Kidney (tissue), 22 donors: ENCODE measurements at places on chromosomes 7 and 10. TPM values are rescaled to one million over a fixed set of nuclear protein-coding genes. Genes with fewer than 3 reads are reported as not detected.
A peak's percentile ranks its signal among the peaks of the same experiment; 100 is the strongest.

Gene ABCC2
- total RNA-seq: 2.3 TPM

Gene PLA2G12B
- 0.66 TPM for total RNA-seq

Gene CYP3A7
- total RNA-seq: not detected

Gene IFT22
- total RNA-seq: 42.5 TPM

Gene TUBAL3
- total RNA-seq: 0.44 TPM

Gene LRRD1
- total RNA-seq: 0.25 TPM

Gene TMEM229A
- not detected for total RNA-seq

Gene NEUROD6
- not detected for total RNA-seq

Gene LGI1
- not detected for total RNA-seq

Gene OR2A42
- total RNA-seq: 0.06 TPM

Gene FOXI2
- 1.1 TPM for total RNA-seq

- DNase-seq: no peak
- H3K4me1 ChIP-seq: peaks cover 34% of the 10 kb centered on the region
- peaks cover 2% of the 10 kb centered on the region for H3K36me3 ChIP-seq
- no peaks in the 10 kb centered on the region for H3K27me3 ChIP-seq
Observed at GRCh38 chr10:104317726-104318299, 20.5 kb downstream of the ITPRIP start.

DNA sequence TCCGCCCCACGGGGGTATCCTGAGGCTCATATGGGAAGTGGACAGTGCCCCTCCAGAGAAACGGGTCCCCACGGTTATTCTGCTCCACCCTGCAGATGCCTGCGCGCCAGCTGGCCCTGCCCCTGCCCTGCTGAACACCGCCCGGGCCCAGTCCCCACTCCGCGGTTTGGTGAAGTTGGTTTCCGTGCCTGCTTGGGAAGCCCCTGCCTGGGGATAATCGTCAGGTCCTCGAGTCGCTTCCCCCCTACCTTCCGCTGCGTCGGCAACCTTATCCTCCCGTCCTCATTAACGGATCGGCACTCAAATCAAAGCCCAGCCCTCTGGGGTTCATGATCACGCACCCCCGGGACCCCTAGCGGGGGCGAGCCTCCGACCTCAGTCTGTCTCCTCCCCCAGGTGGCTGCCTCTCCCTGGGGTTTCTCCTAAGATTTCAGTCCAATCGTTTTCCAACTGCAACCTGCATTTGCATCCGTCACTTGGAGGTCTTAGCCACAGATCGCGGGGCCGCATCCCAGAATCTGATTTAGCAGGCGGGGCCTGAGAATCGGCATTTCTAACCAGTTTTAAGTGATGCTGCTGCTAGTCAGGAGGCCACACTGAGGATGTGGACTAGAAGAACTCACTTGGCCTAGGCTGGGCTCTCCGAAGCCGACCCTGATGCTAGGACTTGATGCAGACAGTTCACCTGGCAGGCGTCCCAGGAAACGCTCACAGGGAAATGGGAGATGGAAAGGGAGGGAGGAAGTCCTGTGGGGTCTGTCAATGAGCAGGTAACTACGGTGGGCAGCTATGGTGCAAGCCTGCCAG is 27.6 kb downstream of the WDR86 start:
- H3K4me3 ChIP-seq: peak overlapping the region; percentile 9
- H3K36me3 ChIP-seq: no peaks in the 10 kb centered on the region
- no peak overlapping the region for H3K27ac ChIP-seq
- H3K4me1 ChIP-seq: no peaks in the 10 kb centered on the region

DNA sequence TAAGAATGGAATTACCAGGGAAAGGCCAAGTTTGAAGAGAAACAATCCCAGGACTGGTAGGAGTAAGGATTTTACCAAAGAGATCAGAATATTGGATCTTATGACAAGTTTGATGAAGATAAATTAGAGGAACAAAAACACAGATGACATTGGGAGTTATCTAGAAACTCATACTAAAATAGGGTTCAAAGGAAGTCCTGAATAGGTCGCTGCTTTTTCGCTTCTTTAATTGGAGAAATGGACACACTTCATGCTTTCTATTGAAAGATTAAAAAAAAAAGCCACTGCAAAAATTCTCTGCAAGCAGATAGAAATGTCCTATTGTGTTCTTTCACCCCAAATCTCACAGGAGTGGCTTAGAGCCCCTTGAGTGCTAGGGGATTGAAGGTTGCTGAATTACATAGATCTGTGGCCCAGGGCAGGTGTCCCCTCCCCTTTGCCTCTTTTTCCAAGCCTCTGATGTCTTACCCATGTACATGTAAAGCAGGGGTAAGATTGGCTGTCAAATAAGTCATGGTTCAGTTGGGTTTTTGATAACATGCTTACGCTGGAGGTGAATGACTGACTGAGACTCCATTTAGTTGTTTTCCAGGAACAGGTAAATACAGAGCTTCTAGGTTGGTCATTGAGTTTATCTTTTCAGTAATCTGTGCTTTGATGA is 152.0 kb downstream of the OR13A1 start:
- DNase-seq: no peak
- H3K27me3 ChIP-seq: no peaks in the 10 kb centered on the region
- H3K27ac ChIP-seq: no peak overlapping the region
- H3K4me3 ChIP-seq: no peak overlapping the region

GRCh38 chr7:26192485-26193087 is 8.0 kb downstream of the HNRNPA2B1 start:
- H3K27me3 ChIP-seq: no peaks in the 10 kb centered on the region
- peaks cover 26% of the 10 kb centered on the region for H3K4me1 ChIP-seq
- H3K4me3 ChIP-seq: no peak overlapping the region
- H3K27ac ChIP-seq: no peak overlapping the region
- peaks cover 61% of the 10 kb centered on the region for H3K36me3 ChIP-seq

- no peak overlapping the region for H3K27ac ChIP-seq
- no peaks in the 10 kb centered on the region for H3K27me3 ChIP-seq
- no peaks in the 10 kb centered on the region for H3K36me3 ChIP-seq
- H3K4me1 ChIP-seq: peaks cover 2% of the 10 kb centered on the region
Observed at GRCh38 chr7:66355756-66356155, 150.6 kb downstream of the TPST1 start.

- peaks cover 8% of the 10 kb centered on the region for H3K4me1 ChIP-seq
- peak within 1 kb of the TSS; percentile 95 for H3K27ac ChIP-seq
- H3K4me3 ChIP-seq: peak within 1 kb of the TSS; percentile 64
- peak; percentile 74 for DNase-seq
- H3K27me3 ChIP-seq: peaks cover 13% of the 10 kb centered on the region
- peaks cover 2% of the 10 kb centered on the region for H3K36me3 ChIP-seq
Observed at GRCh38 chr10:89535171-89536012, at the start of gene SLC16A12. SLC16A12 (minus strand) TSS chr10:89535594; CDS start chr10:89462578, 73,016 bp downstream.

GRCh38 chr7:49089717-49090116 is 165.4 kb downstream of the CDC14C start:
- no peaks in the 10 kb centered on the region for H3K36me3 ChIP-seq
- no peaks in the 10 kb centered on the region for H3K27me3 ChIP-seq
- H3K27ac ChIP-seq: no peak overlapping the region
- no peak for DNase-seq
- H3K4me1 ChIP-seq: no peaks in the 10 kb centered on the region

GRCh38 chr7:83429493-83429892 is 219.4 kb downstream of the SEMA3E start:
- H3K36me3 ChIP-seq: no peaks in the 10 kb centered on the region
- no peak overlapping the region for H3K4me3 ChIP-seq
- H3K27me3 ChIP-seq: no peaks in the 10 kb centered on the region
- H3K4me1 ChIP-seq: no peaks in the 10 kb centered on the region

- H3K4me1 ChIP-seq: no peaks in the 10 kb centered on the region
- H3K27ac ChIP-seq: no peak overlapping the region
- peaks cover 9% of the 10 kb centered on the region for H3K27me3 ChIP-seq
- H3K36me3 ChIP-seq: no peaks in the 10 kb centered on the region
Observed at GRCh38 chr7:157580324-157580723, 243.5 kb downstream of the DNAJB6 start.

- no peak overlapping the region for H3K27ac ChIP-seq
- no peak overlapping the region for H3K4me3 ChIP-seq
- peaks cover 2% of the 10 kb centered on the region for H3K27me3 ChIP-seq
- no peaks in the 10 kb centered on the region for H3K4me1 ChIP-seq
- no peaks in the 10 kb centered on the region for H3K36me3 ChIP-seq
Observed at GRCh38 chr10:7507887-7508726, 97.3 kb upstream of the SFMBT2 start.

GRCh38 chr10:128481152-128481840 is 355.1 kb upstream of the MKI67 start:
- H3K27ac ChIP-seq: no peak overlapping the region
- no peaks in the 10 kb centered on the region for H3K36me3 ChIP-seq
- H3K4me3 ChIP-seq: no peak overlapping the region
- no peaks in the 10 kb centered on the region for H3K4me1 ChIP-seq
- DNase-seq: peak; percentile 52

DNA sequence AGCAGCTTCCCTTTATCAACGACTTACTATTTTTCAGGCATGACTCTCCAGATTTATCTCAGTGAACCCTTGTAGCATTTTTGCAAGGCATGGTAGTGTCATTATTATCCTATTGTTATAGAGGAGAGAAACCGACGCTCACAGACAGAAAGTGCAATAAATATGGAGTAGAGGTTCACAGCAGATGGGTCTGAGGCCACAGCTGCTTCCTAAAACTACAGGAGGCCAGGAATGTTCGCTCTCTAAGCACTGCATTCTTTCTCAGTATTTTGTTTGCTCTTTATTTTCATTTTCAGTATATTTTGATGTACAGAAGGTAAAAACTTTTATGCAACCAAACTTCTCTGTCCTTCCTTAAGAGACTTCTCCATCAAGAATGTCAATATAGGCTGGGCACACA is 4.5 kb upstream of the AEBP1 start:
- H3K4me1 ChIP-seq: no peaks in the 10 kb centered on the region
- no peaks in the 10 kb centered on the region for H3K36me3 ChIP-seq
- H3K27ac ChIP-seq: no peak overlapping the region
- no peaks in the 10 kb centered on the region for H3K27me3 ChIP-seq

GRCh38 chr10:129272176-129272575 is 194.9 kb upstream of the MGMT start:
- DNase-seq: no peak
- no peaks in the 10 kb centered on the region for H3K4me1 ChIP-seq
- no peak overlapping the region for H3K4me3 ChIP-seq
- no peaks in the 10 kb centered on the region for H3K27me3 ChIP-seq
- no peak overlapping the region for H3K27ac ChIP-seq

DNA sequence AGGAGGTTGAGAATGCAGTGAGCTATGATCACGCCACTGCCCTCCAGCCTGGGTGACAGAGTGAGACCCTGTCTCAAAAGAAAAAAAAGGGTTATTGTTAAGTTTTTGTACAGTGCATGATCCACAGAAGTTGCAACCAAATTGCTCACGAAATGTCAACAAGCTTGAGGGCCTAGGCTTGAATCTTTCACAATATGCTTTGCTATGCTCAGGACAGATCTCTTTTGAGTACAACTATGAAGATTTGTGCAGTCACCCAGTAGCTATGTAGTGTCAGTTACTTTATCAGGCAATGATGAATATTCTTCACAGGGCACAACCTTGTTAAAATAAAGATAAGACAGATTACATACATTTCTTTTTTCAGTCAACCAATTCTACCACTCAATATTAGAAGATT is 109.2 kb downstream of the PRTFDC1 start:
- H3K4me1 ChIP-seq: no peaks in the 10 kb centered on the region
- no peak for DNase-seq
- H3K27me3 ChIP-seq: no peaks in the 10 kb centered on the region
- H3K27ac ChIP-seq: no peak overlapping the region
- H3K36me3 ChIP-seq: no peaks in the 10 kb centered on the region

GRCh38 chr10:16116404-16117304 is 256.3 kb upstream of the MINDY3 start:
- no peaks in the 10 kb centered on the region for H3K36me3 ChIP-seq
- H3K4me3 ChIP-seq: no peak overlapping the region
- DNase-seq: no peak
- H3K27ac ChIP-seq: no peak overlapping the region

- peak; percentile 64 for DNase-seq
- no peaks in the 10 kb centered on the region for H3K4me1 ChIP-seq
- no peaks in the 10 kb centered on the region for H3K36me3 ChIP-seq
- H3K4me3 ChIP-seq: no peak overlapping the region
- H3K27me3 ChIP-seq: no peaks in the 10 kb centered on the region
Observed at GRCh38 chr7:142375710-142376313, 118.0 kb upstream of the PRSS58 start.

- H3K27me3 ChIP-seq: no peaks in the 10 kb centered on the region
- H3K4me1 ChIP-seq: no peaks in the 10 kb centered on the region
- H3K27ac ChIP-seq: no peak overlapping the region
Observed at GRCh38 chr7:7228967-7229366, 46.6 kb downstream of the C1GALT1 start.

DNA sequence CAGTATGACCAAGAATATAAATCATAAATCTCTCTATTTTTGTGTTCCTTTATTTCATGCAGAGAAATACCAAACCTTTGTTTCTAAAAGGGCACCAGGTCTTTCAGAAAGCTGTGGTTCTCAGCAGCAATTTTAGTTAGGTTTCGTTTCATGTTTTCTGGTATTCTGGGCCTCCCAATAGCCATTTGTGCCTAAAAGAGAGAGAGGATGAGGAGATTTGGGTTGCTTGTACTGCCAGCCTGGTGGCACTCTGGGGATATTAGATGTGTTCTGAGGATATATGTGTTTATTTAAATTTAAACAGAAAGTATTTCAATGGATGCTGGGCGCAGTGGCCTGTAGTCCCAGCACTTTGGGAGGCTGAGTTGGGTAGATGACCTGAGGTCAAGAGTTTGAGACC is 471.7 kb downstream of the AUTS2 start:
- no peaks in the 10 kb centered on the region for H3K36me3 ChIP-seq
- H3K27ac ChIP-seq: no peak overlapping the region
- no peak overlapping the region for H3K4me3 ChIP-seq
- H3K4me1 ChIP-seq: no peaks in the 10 kb centered on the region

GRCh38 chr7:52838981-52839411 is 196.4 kb upstream of the POM121L12 start:
- H3K4me3 ChIP-seq: no peak overlapping the region
- H3K27ac ChIP-seq: no peak overlapping the region
- H3K4me1 ChIP-seq: no peaks in the 10 kb centered on the region
- DNase-seq: no peak

- DNase-seq: no peak
- H3K27me3 ChIP-seq: no peaks in the 10 kb centered on the region
- no peaks in the 10 kb centered on the region for H3K36me3 ChIP-seq
- H3K4me3 ChIP-seq: no peak overlapping the region
Observed at GRCh38 chr7:119903085-119903484, 369.9 kb upstream of the KCND2 start.

- no peak overlapping the region for H3K27ac ChIP-seq
- no peaks in the 10 kb centered on the region for H3K27me3 ChIP-seq
- H3K4me3 ChIP-seq: no peak overlapping the region
- no peak for DNase-seq
Observed at GRCh38 chr7:537911-538634, 18.4 kb upstream of the PDGFA start.
